ENCODE measurements at places on chromosomes 5 and 9.

- no peak for DNase-seq
These were observed 37.2 kb downstream of the NREP start for GRCh38 chr5:111719773-111720172.

- DNase-seq: no peak
These were observed 42.1 kb downstream of the UBQLN1 start for GRCh38 chr9:83665580-83666200.

DNA sequence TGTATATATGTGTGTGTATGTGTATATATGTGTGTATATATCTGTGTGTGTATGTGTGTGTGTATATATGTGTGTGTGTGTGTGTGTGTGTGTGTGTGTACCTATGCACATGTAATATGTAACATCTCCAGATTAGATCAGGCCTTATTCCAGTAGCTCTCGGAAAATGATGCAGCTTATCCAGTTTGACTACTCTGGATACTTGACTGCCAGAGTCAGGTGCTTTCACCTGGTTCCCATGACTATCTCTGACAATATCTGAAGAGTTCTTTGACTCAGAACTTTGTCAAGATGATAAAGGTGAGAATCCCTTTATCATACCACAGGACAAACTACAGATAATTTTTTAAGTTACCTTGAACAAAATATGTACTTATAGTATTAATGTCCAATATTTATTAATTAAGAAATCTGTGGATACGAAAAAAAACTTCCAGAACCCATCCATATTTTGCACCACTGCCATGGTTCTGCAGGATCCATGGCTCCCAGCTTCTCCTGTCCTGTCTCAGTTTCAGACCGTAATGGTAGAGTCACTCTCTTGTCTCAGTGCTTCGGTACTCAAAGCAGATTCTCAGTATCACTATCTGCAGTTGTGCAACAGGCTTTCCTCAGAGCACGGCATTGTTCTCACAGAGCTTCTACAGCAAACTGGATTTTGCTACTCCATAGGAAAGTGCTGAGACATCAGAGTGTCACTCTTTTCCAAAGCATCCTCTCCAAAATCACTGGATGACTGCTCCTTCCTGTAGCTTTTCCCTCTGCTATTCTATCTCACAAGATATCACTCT, 164.4 kb upstream of the SLC12A2 start:
- DNase-seq: no peak

DNA sequence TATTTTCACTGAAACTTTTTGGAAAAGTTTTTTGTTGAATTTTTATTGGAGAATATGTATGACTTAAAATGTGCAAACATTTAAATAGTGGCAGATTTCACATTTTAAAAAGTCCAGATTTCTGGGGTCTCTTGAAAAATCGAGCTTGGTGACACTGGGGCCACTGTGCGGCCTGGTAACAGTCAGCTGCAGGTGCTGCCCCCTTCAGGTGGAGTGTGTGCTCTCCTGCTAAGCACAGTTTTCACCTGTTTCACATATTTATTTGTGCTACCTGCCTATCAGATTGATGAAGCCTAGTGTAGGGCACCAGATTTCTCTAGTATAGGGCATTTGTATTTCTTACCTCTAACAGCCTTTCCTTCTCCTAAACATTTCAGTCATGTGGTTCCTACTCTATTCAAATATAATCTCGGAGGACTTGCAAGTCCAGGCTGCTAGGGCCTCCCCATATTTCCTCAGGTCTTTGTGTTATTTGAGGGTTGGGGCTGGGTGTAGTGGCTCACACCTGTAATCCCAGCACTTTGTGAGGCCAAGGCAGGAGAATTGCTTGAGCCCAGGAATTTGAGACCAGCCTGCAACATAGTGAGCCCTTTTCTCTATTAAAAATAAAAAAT, 95.8 kb upstream of the KLF9 start:
- peak; percentile 51 for DNase-seq

GRCh38 chr5:83377131-83377865, 94.2 kb upstream of the VCAN start:
- DNase-seq: no peak

GRCh38 chr5:132837868-132838267, 7.4 kb upstream of the SHROOM1 start:
- DNase-seq: no peak

DNA sequence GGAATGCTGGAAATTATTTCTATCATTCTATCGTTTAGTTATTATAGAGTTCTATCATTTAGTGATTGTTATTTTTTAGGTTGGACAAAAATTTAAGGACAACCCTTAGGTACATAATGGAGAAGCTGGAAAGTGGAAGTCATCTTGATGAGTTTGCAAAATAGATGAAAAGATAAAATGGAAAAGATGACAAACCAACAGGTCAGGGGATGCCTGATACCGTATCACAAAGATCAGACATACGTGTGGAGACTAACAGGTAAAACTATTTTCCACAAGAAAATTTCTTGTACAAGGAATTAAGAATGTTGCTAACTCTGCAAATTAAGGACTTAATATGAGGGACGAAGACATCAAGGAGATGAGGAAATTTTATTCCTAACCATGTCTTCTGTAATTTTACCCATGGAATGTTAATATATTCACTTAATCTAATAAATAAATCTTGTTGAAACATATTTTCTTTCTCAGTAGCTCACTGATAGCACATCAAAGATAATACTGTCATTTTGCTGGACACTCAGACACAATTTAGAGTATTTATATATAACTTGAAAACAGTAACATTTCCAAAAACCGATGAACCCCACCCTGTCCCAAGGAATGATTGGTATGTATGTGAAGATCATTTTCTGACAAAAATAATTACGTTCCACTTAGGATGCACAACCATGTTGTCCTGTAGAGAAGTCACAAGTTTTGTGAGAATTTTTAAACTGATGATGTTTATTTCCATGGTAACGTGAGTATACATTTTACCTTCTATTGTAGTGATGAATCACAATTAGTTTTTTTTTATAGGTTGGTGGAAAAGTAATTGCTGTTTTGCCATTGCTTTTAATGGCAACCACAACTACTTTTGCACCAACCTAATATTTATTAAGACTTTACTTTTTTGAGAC, 2.6 kb downstream of the LURAP1L start:
- no peak for DNase-seq

DNA sequence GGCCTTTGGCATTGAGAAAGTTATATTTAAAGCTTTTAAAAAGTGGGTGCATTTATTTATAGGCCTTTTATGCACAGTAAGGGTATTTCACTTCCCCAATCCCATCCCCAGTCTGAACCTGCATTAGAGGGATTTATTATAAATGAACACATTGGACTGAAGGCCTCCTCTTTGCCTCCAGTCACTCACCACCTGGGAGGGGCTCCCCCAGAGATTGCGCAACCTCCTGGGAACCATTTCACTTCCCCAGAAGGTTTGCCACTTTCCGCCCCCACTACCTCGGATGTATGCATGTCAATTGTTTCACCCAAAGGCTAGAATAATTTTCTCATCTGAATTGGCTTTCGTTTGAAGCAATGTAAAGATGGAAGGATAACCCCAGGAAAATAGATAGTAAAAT, 29.8 kb upstream of the VCAN start:
- DNase-seq: no peak

- DNase-seq: no peak
These were observed 338.6 kb upstream of the PCSK5 start for GRCh38 chr9:75551861-75552260.

GRCh38 chr5:71471193-71471592, 15.7 kb downstream of the BDP1 start:
- DNase-seq: no peak

GRCh38 chr5:137743031-137743640, 7.2 kb upstream of the KLHL3 start:
- DNase-seq: peak; percentile 56

DNA sequence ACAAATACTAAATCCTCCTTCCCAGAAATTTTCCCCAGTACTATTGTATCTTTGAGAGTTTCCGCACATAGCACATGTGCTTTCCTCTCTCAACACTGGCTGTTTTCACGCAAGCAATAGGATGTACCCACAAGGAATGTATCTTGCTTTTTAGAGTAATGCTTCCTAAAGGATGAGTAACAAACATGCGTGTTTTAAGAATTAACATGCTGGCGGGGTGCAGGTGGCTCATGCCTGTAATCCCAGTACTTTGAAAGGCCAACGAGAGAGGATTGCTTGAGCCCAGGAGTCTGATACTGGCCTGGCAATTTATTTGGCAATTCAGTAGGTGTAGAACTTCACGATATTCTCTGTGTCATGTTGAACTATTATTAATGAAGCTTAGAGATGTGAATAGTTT, 4.6 kb downstream of the RUFY1 start:
- no peak for DNase-seq

DNA sequence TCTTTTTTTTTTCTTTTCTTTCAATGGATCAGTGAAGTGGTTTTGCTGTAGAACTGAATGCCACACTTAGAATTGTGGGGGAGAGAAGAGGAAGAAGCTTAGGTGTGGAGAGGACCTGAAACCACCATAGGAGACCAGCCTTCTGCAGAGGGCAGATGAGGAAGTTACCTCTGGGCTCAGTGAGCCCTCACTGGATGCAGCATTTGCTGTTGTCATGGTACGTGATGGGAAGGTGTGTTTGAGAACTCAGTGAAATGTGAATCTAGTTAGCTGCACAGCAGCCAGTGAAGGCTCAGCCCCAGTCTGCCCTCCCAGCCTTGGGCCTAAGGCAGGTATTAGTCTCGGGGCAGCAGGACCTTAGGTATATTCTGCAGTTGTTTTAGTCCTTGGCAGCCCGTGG, 17.5 kb downstream of the CYFIP2 start:
- DNase-seq: no peak

GRCh38 chr5:72125941-72126620, 18.8 kb downstream of the MAP1B start:
- no peak for DNase-seq

GRCh38 chr9:97910357-97910756, 11.9 kb downstream of the TRMO start:
- no peak for DNase-seq

- no peak for DNase-seq
These were observed 114.6 kb upstream of the ADAMTSL1 start for GRCh38 chr9:18359335-18359734.

DNA sequence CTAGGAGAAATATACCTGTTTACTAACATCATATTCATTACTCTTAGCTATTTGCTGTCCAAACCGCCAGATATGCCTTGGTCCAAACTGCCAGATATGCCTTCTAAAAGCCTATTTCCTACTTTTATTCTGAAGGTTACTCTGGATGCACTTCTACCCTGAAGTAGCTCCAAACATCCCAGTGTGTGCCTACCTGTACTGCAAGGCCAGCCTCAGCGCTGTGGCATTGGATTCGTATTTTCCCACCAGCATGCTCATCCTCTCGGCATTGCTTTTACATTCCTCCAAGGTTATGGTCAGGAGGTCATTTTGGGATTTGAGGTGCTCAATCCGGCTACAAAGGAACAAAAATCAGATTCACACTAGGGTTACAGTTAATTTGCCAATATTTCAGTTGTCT, 94.3 kb downstream of the DCP2 start:
- DNase-seq: no peak

- DNase-seq: no peak
These were observed 19.1 kb downstream of the PTGS1 start for GRCh38 chr9:122389799-122390481.

- DNase-seq: no peak
These were observed 281.2 kb upstream of the RGMB start for GRCh38 chr5:98492258-98492657.

- no peak for DNase-seq
These were observed 637.2 kb upstream of the DMAC1 start for GRCh38 chr9:8436786-8437185.

GRCh38 chr5:139844472-139845145, 49.0 kb downstream of the PSD2 start:
- peak; percentile 83 for DNase-seq

GRCh38 chr5:154797762-154798161, 42.6 kb downstream of the LARP1 start:
- DNase-seq: no peak

GRCh38 chr5:36152324-36153297, 700 bp downstream of the SKP2 start:
- peak; percentile 9 for DNase-seq

DNA sequence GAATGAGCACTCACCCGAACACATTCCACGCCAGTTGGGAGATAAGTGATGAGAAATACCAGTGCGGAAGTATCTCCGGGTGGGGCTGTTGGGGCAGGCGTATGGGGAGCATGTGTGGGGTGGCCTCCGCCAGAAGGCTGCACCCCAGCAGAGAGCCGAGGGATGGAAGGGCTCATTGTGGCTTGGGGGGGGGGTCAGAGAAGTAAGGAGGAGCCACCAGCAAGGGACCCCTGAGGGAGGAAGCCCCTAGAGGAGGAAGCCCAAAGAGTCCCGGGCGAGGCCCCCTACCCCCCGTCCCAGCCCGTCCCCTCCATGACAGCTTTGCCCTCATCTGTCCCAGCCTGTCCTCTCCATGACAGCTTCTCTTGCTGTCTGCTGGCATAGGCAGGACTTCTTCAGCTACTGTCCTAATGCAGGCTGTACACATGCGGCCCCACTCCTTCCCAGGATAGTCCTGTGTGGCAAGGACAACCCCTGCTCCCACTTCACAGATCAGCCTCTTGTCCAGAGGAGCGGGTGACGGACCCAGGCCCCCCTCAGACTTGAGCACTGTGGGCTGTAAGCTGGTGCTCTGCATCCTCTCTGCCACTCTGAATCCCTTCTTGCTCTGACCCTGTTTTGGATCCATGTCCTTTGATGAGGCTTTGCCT, 239.6 kb downstream of the CACNA1B start:
- no peak for DNase-seq

- no peak for DNase-seq
These were observed 45.7 kb upstream of the ORM1 start for GRCh38 chr9:114276908-114277821.

DNA sequence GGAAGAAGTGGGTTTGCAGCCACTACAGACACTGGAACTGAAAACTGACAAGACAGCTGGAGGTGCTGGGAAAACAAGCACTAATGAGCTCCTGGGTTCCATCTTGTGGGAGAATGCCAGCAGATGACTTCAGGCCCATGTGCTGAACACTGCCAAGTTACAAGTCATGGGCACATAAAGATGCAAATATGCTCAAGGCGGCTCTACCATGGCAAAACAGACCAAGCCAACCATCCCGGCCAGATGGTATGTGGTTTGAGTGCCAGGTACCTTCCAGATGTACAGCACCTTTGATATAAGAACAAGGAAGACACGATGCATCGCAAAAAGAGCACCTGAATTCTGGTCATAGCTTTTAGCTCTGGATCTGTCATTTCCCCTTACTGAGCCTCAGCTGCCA, 19.9 kb downstream of the TNFSF8 start:
- DNase-seq: no peak

GRCh38 chr9:135508211-135508820, 7.8 kb downstream of the MRPS2 start:
- DNase-seq: no peak

DNA sequence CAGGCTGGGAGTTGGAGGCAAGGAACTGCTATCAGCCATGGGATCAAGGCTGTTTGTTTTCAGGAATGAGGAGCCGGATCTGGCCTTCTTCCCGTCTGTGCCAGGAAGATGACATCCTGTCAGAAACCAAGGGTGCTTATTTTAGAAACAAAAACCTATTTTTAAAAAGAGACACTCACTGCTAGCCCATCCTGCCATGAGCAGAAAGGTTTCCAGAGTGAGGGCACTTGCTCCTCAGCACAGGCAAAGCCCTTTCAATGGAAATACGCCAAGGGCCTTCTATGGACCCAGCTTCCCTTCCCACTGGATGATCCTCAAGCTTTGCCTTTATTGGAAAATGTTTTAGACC, 132.6 kb upstream of the FSTL4 start:
- no peak for DNase-seq
